NCI-H2081 treated with DMSO at 0.1 percent for 48 hours (cell line): ENCODE measurements at places on chromosomes 1 and 21.

DNA sequence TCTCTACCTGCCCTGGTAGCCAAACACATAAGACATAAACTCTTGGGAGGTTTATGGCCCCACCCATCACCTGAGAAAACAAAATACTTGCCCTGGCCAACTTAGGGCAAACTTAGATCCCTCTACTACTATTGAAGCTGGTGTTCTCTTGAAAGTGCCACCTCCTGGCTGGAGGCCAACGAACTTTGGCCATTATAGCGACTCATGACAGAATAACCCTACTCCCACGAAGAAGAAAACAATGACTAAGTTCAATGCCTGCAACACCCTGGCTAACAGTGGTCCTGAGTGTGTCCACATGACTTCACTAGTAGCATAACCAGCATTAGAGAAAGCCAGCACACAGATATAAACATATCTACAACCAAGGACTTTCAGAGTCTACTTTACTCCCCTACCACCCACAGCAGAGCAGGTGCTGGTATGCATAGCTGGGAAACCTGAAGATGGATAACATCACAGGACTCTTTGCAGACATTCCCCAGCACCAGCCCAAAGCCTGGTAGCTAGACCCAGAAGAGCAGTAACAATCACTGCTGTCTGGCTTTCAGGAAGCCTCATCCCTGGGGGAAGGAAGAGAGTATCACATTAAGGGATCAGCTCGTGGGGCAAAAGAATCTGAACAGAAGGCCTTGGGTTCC, 81.0 kb downstream of the SLC30A10 start:
- no peak for DNase-seq

- DNase-seq = no peak
Measured at GRCh38 chr1:183025782-183026774, 2.9 kb downstream of the LAMC1 start.

DNA sequence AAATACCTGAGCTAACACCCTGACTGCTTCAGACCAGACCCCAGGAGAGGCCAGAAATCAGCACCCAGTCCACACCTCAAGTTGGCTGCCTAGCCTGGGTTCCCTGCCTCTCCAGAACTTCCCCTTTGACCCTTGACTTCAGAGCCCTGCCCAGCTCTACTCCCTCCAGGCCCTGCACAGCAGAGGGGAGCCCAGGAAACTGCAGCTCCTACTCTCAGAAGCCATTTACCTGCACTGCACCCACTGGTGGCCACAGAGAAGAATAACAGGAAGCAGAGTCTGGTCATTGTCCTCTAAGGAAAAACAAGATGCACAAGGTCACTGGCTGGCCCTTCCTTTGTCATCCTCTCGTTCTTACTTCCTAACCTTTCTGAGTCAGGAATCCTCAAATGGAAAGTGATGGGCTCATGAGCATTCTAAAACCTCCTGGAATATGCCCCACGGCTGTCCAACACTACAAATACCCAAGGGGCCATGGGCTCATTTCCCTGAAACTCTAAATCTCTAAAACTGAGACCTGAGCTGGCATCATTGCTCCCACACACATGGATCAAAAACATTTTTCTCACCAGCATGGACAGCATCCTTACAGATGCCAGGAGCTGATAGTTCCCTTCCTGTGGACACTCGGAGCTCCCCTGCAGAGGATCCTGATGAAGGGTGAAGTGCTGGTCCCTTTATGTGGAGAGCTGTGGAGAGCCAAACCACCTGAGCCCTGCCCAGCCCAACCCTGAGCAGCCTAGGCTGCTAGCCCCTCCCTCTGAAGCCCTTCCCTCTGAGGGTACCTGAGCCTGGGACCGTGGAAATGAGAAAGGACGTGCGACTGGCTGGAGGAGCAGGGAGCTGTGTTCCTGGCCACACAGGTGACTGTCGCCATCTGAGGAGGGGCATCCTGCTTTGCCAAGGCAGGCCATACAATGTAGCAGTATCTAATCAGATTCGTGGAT, at the start of gene ITLN2:
Gene ITLN2, minus strand, starts transcription at position 652 of the 947 bp plus-strand sequence. Its CDS starts 68 bp downstream, at position 584.
- DNase-seq = no peak

DNA sequence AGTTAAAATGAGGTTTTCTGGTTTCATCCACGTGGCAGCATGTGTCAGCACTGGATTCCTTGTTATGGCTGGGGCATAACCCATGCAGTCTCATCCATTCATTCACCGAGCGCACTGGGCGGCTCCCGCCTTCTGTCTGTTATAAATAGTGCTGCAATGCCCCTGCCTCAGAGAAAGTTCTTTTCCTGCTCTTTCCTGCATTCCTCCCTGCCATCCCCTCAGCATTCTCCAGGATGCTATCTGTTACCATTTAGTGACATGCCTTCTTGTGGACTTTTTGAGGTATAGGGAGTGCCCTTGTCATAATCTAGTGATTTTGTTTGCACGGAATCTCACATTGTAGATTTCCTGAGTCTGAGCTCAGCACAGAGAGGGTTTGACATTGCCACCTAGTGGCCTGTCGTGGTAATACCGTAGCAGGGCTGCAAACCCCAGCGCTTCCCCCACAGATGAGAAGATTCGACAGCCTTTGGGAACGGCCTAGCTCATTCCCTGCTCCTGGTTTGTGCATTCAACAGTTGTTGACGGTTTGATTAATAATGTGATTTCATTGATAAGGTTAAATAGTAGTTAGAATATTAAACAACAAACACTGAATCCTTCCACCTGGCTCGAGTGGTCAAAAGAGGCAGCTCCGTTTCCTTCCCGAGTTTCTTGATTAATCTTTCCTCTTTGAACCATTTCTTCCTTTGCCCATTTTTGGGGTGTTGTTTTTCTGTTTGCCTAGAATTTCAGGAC, 46.3 kb downstream of the UMODL1 start:
- DNase-seq = peak; percentile 28

DNA sequence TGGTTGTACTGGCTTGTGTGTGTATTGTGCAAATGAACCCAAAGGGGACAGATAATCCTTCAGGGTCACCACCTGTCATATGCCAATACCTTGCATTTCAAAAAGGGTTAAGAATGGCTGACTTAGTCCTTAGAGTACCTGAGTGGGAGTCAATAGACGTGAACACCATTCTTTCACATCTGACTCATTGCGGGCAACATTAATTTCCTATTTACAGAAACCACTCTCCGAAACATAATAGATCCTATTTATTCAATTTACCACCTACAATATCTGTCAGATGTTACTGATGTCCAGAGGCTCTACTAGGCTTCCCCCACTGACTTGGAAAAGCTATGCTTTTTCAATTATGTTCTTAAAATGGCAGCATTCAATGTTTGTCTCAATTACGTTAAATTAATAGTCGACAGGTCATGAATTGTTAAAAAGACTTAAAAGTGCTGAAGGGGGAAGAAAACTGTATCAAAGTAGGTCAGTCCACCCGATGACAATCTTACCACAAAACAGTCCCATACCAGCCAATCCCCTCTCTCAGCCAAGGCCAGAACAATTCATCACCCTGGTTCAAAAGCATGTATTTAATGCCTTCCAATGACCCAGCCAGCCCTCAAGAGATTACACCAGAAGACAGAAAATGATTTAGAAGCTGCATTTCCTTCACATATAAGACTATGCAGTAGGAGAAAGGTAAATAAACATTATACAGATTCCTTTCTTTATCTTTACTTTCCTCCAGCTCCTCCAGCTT, 48.6 kb upstream of the PLA2G2C start:
- no peak for DNase-seq

GRCh38 chr1:199684686-199685273, 342.7 kb upstream of the NR5A2 start:
- peak; percentile 51 for DNase-seq

DNA sequence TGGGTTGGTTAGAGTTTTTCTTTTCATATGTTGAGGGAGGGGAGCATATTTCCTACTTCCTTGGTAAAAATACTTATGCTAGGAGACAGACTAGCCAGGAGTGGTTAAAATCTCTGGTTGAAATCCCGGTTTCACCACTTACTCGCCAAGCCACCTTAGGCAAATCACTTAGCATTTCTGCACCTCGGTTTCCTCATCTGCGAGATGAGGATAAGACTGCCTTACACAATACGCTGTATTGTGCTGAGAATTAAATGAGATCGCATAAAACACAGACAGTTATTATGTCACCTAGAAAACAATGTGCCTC, 1.4 kb downstream of the IFFO2 start:
- no peak for DNase-seq

- no peak for DNase-seq
Measured at GRCh38 chr1:51898090-51898734, 19.7 kb upstream of the NRDC start.

GRCh38 chr1:106249365-106249764, 807.1 kb upstream of the PRMT6 start:
- no peak for DNase-seq

- no peak for DNase-seq
Measured at GRCh38 chr21:28588997-28589396, 403.7 kb downstream of the LTN1 start.

- no peak for DNase-seq
Measured at GRCh38 chr1:36950604-36951291, 83.6 kb downstream of the GRIK3 start.

DNA sequence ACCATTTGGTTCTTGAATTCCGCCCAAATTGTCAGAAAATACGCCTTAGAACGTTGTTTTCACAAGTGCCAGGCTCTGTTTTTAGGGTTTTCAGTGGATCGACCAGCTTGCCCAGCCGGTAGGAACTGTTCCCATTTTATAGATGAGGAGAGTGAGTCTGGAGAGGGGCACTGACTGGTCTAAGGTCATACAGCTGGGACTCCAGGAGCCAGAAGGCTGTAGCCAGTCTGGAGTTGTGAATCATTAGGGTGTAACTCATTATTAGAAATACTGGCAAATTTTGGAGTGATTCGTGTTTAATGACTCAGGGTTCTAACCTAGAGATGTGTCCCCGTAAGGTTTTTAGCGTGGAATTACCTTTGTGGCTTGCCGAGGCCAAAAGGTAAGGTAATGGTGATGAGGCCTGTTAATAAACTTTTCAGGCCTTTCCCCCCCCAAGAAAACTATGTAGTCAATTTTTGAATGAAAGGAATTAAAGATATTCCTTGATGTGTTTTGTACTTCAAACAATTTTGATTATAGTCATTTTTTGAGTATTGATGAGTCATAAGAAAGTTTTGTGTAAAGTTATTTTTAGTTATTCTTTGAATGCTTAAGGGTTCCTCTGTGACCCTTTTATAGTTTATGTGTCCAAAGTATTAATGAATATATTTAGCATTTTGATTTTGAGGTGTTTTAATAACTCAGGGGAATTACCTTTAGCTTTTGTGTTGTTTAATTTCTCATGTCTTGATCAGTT, 2.1 kb downstream of the DYRK1A start:
- no peak for DNase-seq

- DNase-seq = no peak
Measured at GRCh38 chr1:91736715-91737615, 149.0 kb downstream of the TGFBR3 start.

GRCh38 chr1:10257851-10258250, 47.5 kb downstream of the KIF1B start:
- no peak for DNase-seq

GRCh38 chr1:108816049-108816893, 40.6 kb downstream of the AKNAD1 start:
- no peak for DNase-seq

- DNase-seq = no peak
Measured at GRCh38 chr1:228169345-228169744, 3.7 kb downstream of the IBA57 start.

GRCh38 chr1:151055581-151055980, 3.8 kb downstream of the CDC42SE1 start:
- no peak for DNase-seq

- no peak for DNase-seq
Measured at GRCh38 chr1:33970148-33970825, 106.4 kb downstream of the HMGB4 start.

DNA sequence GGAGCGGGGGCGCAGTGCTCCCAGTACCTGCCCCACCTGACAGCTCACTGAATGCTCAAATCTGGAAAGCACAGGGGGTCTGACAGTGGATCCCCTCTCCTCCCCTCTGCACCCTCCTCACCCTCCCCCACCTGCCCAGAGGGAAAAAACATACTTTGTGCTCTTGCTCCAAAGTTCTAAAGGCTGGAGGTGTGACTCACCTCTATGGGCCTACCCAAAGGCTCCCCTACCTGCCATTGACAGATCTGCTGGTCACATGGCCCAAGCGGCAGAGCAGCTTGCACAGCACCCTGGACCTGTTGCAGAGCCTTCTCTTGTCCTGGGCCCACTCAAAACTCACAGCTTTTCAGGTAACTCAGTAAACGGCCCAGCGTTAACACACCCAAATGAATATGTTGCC, 55.7 kb downstream of the ADSS2 start:
- DNase-seq = no peak

- DNase-seq = no peak
Measured at GRCh38 chr1:116265931-116266863, 106.8 kb upstream of the ATP1A1 start.

GRCh38 chr1:199084293-199084692, 445.5 kb downstream of the PTPRC start:
- no peak for DNase-seq

DNA sequence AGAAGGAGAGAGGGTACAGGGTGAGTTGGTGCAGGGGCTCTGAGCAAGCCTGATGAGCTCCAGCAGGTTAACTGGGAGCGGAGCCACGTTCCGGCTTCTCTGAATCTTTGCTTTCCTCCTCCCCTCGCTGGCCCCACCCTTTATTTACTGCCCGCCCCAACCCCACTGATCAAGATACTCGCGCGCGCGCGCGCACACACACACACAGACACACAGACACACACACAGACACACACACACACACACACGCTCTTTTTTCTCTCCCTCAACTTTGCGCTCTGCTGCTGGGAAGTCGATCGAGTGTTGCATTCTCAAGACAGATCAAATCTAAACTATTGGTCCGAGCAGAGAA, at the start of gene GRIK1:
Gene GRIK1, minus strand, starts transcription at position 73 of the 352 bp plus-strand sequence.
- DNase-seq = no peak

- DNase-seq = no peak
Measured at GRCh38 chr1:231181271-231181670, 19.4 kb downstream of the TRIM67 start.

DNA sequence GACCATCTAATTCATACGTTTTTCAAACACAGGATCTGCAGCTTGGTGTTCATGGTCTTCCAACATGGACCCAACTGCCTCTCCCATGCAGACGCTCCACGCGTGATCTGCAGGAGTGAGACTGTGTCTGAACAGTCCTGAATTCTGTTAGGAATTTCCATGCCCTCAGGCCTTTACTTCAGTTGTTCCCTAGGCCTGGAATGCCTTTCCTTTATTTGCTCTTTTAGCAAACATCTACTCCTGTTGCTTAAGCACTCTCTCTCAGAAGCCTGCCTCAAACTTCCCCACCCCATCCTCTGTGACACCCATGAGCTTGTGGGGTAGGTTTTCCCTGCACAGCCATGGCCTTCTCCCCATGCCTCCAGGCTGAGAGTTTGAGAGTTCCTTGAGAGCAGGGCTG, 73.7 kb downstream of the DMRTB1 start:
- no peak for DNase-seq

- no peak for DNase-seq
Measured at GRCh38 chr1:160221089-160221488, 15.9 kb downstream of the PEA15 start.

- DNase-seq = no peak
Measured at GRCh38 chr1:109197158-109198042, 16.3 kb upstream of the SARS1 start.

- no peak for DNase-seq
Measured at GRCh38 chr1:113783254-113784103, 24.2 kb upstream of the PHTF1 start.

- DNase-seq = no peak
Measured at GRCh38 chr1:193413376-193413775, 227.0 kb upstream of the B3GALT2 start.
